ENCODE measurements at places on chromosomes 4 and X.

- DNase-seq, result no peak
Measured at GRCh38 chr4:94978904-94979303, 221.1 kb downstream of the BMPR1B start.

- DNase-seq, result no peak
Measured at GRCh38 chr4:166777760-166778159, 456.5 kb downstream of the SPOCK3 start.

DNA sequence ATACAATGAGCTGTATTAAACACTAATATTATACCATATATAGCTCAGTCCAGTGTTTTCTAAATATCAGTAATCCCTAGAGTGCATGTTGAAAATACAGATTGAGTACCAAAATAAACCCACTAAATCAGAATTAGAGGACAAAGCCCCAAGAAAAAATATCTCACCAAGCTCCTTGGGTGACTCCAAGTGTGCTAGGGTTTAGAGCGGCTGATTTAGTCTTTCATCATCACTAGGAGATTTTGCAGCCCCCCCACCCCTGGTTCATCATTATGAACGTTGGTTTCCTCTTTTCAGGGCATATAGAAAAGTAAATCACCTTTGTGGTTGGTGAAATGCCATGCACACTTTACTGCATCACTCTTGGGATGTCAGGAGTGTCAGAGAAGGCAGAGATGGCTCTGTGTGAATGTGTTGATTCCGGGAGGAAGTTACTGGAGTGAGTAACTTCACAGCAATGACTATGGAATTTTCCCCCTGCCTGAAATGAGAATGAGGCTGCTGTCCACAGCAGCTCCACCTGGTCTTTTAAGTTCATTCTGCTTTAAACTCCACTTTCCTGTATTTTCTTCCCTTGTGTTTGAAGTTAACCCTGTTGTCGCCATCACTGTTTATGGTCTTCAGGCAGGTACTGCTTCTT lies 25.2 kb upstream of the ANAPC4 start:
- DNase-seq, result peak; percentile 64

- DNase-seq, result no peak
Measured at GRCh38 chrX:44183329-44183728, 160.1 kb downstream of the EFHC2 start.

DNA sequence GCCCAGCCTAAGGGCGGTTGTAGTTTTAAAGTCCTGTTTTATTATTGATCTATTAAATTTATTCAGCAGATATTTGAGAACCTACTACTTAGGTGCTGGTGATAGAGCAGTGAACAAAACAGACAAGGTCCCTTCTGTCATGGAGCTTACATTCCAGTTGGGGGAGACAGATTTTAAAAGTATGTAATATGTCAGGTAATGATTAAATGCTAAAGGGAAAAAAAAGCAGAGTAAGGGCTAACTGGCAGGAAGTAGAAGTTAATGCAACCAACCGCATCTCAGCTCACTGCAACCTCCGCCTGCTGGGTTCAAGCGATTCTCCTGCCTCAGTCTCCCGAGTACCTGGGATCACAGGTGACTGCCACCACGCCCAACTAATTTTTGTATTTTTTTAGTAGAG lies 7.8 kb upstream of the MCUB start:
- DNase-seq, result no peak

- DNase-seq, result peak; percentile 64
Measured at GRCh38 chr4:85147481-85148076, 181.1 kb upstream of the WDFY3 start.

GRCh38 chr4:98747393-98748091 lies 89.1 kb upstream of the TSPAN5 start:
- DNase-seq, result no peak

- DNase-seq, result peak; percentile 11
Measured at GRCh38 chr4:75289914-75290582, 224.2 kb downstream of the RCHY1 start.

DNA sequence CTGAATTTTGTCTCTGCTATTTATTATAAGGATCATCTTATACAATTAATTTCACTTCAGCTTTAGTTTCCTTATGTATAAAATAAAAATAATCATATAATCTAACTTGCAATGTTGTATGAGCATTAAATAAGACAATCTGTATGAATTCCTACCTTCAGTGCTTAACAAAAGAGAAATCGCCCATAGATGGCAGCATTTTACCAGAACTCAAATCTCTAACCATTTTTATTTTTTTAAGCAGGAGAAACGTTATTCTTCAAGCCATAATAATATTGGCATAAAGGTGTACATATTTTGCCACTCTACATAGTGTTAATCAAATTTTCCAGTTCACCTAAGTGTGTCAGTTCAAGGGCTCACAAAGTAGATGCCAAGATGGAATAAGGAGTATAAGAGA lies 78.8 kb downstream of the TMEM47 start:
- DNase-seq, result peak; percentile 54

DNA sequence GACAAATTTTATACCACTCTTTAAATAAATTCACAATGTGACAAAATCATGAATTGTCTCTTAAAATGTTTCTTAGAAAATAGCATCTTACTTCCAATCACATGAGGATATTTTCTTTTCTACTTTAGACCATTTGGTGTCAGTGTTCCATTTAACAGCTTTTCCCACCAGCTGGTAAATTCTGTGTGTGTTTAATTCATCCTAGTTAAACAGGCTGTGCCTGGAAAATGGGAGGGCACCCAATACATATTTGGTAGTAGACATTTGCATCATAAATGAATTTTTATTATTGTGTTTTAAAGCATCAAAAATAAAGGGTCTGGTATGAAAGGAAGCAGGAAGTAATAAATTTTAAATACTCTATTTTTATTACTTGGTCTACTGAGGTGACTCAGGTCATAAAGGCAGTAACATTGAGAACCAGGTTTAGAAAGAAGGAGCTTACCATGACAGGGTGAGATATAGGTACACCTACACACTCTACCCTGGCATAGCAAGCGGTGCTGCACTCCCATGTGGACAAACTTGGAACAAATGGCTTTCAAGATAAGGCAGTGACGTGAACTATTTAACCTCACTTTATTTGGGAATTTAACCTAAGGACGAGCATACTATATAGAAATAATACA lies 344.5 kb downstream of the BMPR1B start:
- DNase-seq, result no peak

- DNase-seq, result no peak
Measured at GRCh38 chrX:66017659-66018170, 22.2 kb downstream of the VSIG4 start.

- DNase-seq, result no peak
Measured at GRCh38 chrX:112857478-112857878, 16.8 kb upstream of the AMOT start.

- DNase-seq, result no peak
Measured at GRCh38 chr4:99857307-99857706, 36.9 kb downstream of the LAMTOR3 start.

DNA sequence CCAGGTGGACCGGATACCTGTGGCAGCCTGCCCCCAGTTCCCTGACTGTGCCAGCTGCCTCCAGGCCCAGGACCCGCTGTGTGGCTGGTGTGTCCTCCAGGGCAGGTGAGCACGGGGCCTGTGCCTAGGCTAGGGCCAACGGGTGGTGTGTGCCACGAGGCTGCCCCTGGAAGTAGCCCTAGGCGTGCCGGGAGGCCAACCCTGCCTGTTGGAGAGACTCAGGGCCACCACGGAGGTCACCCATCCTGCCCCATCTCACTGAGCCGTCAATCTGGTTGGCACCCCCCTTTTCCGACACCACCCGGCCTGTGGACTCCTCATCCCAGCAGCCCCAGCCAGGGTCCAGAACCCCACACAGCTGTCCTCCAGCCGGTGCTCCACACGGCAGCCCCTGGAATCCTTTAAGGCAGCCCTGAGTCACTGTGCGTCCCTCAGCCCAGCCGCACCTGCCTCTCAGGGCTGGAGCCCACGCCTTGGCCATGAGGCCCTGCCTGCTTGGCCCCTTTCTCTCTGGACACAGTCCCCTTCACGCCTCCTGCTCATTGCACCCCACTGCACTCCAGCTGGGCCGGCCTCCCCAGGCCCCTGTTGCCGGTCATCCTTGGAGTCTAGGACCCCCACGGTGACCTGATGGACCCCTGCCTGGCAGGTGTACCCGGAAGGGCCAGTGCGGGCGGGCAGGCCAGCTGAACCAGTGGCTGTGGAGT lies 5.3 kb downstream of the PLXNB3 start:
- DNase-seq, result no peak

GRCh38 chrX:40845331-40845911 lies 110.1 kb upstream of the MED14 start:
- peak; percentile 92 for DNase-seq

DNA sequence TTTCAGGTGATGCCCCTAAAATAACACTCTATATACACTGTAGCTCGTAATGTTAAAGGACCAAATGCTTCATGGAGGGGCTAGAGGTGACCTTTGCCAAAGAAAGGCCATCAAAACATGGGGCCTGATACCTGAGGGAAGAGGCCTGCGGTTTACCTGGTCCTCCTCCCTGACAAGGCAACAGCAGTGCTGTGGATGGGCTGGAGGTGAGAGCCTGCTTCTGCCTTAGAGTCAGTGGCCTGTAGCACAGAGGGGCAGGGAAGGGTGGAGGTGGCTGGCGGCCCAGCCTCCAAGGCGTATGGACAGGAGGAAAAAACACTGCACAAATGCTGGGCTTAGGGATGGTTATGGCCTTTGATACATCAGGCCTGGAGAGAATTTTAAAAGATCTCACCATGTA lies 137.8 kb upstream of the USP38 start:
- DNase-seq, result no peak

DNA sequence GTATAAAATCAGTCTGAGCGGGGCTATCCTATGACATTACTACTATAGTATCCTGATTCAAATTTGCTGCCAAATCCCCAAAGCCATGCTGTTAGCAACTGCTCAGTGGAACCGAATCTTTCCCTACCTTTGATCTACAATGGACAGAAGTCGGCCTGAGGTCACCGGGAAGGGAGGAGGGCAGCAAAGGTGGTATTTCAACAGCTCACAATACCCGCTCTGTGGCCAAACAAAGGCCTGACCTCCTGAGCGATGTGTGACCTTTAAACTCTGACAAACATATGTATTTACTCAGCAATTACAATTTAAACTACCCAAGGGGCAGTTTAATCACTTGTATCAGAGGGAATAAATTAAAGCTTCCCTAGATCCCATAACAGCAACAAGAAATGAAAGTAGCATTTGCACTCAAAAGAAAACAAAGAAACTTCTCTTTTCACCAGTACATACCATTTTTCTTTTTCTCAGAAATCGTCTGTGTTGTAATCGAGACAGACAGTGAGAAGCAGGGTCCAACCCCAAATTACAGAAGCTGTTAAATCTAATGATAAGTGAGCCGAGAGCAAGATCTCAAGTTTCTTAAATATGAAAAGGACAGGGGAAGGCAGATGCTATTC lies 11.6 kb upstream of the TMEM128 start:
- DNase-seq, result no peak

DNA sequence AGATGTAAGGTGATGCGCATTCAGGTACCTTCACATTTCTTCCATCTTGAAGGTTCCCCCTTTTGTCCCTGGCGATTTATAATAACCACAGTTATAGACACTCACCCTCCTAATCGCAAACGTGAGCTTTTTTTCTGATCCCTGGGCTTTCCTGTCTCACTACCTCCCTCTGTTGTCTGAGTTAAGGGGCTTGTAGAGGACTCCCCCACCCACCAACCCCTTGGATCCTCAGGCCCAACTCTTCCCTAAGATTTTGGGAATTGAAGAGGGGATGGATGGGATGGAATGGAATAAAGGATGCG lies 1.4 kb downstream of the CNKSR2 start:
- DNase-seq, result no peak

DNA sequence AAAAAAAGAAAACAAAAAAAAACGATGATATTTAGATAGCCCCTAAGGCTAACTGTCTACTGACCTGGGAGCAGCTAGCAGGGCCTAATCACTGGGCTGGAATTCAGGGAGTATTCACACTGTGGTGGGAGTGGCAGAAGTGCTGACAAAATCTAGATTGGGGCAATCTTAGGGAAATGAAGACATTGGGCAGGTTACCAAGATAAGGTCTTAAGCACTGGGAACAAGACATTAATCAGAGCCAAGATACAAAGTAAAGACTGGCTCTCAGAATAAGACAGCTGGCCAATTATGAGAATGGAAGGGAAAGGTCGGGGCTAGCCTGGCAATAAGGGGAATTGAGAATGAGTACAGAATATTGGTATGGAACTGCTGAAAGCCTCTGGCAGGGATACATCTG lies 100.2 kb upstream of the GRIA3 start:
- DNase-seq, result peak; percentile 35

GRCh38 chr4:79588679-79589078 lies 180.7 kb upstream of the GK2 start:
- no peak for DNase-seq

DNA sequence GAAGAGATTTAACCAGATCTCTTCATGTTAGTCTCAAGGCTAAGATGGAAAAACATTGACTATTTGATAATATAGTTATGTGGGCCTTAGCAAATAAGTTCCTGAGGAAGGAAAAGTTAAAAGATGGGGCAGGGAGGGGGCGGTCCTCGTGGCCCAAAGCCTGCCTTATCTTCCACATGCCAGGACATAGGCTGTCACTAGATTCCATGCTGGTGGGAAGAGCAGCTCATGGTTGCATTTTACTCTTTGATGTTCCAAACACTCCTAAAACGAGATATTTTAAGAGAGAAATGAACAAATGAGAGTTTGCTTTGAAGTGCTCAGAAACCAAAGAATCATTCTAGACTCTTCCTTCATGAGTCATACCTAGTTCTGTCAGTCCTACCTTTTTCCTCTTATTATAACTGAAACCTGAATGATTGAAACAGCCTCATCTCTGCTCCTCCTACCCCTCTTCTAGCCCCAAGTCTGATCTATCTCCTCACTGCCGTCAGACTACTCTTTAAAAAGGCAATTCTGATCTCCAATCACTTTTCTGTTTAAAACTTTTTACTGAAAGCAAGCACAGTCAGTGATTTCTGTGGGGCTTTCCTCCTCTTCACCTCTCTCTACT lies 25.1 kb downstream of the RAB9B start:
- no peak for DNase-seq
